ENCODE measurements at places on chromosomes 1 and 21. TPM values are rescaled to one million over a fixed set of nuclear protein-coding genes. Genes with fewer than 3 reads are reported as not detected.

TNNI3K gene
- 1.7 TPM for total RNA-seq

SCAMP3 gene
- total RNA-seq, result 58.7 TPM

OXCT2 gene
- total RNA-seq, result 5.4 TPM

MAPKAPK2 gene
- total RNA-seq, result 36.9 TPM

FAM177B gene
- total RNA-seq, result not detected

CD1D gene
- under 0.01 TPM for total RNA-seq

DISP3 gene
- total RNA-seq, result not detected

MAB21L3 gene
- total RNA-seq, result 0.06 TPM

VHLL gene
- total RNA-seq, result not detected

UBE2U gene
- not detected for total RNA-seq

NES gene
- 159 TPM for total RNA-seq

PLA2G2F gene
- not detected for total RNA-seq

RAP1GAP gene
- total RNA-seq, result under 0.01 TPM

INSRR gene
- under 0.01 TPM for total RNA-seq

PLPP3 gene
- 367 TPM for total RNA-seq

FMO4 gene
- 5.0 TPM for total RNA-seq

MATN1 gene
- total RNA-seq, result 0.26 TPM

LRRC38 gene
- total RNA-seq, result 0.50 TPM

GCSAML gene
- total RNA-seq, result not detected

FOXD2 gene
- 0.66 TPM for total RNA-seq
